Cortex of kidney (tissue), 1 donor: ENCODE measurements at places on chromosomes 2 and 18.

- no peak for DNase-seq
These were observed 298.8 kb downstream of the ZNF407 start for GRCh38 chr18:74896390-74896991.

GRCh38 chr2:78351208-78351607, 674.3 kb upstream of the REG3G start:
- DNase-seq, result no peak

DNA sequence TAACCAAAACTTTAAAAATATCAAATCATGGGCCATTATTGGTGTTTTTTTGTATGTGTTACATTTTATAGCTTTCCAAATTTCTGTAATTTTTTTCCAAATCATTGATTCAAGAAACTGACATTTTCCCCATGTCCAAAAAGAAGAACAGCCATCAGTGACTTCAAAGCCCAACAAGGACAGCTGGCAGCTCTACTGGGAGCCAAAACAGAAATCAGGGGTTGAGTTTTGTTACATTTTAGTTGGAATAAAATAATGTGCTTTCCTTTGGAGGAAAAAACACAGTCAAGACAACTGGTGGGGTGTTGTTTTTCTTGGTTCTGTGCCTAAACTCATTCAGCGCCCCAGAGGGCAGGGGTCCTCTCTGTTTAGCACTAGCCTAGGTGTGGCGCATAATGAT, 23.8 kb downstream of the AKAIN1 start:
- no peak for DNase-seq

DNA sequence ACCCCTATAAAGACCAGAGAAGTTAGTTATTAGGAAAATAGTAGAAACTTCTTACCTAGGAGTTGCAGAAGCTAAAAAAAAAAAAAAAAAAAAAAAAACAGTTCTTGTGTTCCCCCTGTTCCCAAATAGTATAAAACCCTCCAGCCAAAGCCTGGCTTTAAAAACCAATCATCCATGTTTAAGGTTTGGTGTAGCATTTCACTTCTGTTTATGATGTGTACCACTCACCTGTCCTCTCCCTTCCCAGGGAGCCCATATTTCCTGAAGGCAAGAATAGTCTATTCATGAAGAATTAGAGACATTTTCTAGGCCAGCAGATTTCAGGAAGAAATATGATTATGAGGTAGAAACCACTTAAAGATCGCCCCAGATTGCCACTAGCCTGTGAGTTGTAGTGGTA, 273.6 kb downstream of the SETBP1 start:
- no peak for DNase-seq

- DNase-seq, result no peak
These were observed 95.4 kb downstream of the GLI2 start for GRCh38 chr2:120831086-120831485.

GRCh38 chr2:239161711-239162140, 239.1 kb downstream of the HDAC4 start:
- DNase-seq, result no peak

GRCh38 chr2:60544954-60545560, 8.4 kb downstream of the BCL11A start:
- DNase-seq, result no peak

- DNase-seq, result no peak
These were observed 27.2 kb downstream of the ST6GAL2 start for GRCh38 chr2:106858810-106859209.

GRCh38 chr18:52394602-52395001, 54.6 kb downstream of the DCC start:
- DNase-seq, result no peak

DNA sequence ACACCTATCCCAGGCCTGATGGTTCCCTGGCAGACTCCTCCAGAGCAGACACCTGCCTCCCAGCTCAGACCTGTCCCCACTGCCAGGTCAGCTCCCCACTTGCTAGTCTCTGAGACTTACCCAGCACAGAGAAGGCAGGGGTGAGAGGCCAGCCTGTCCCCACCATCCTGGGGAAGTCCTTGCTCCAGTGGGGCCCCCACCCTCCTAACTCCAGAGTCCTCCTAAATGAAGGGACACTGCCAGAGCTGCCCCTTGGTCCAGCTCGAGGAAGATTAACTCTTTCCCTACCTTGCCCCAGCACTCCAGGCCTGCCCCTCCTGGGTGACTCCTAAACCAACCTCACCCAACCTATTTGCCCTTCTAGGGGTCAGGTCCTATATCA, 30.4 kb upstream of the TNS1 start:
- DNase-seq, result no peak

DNA sequence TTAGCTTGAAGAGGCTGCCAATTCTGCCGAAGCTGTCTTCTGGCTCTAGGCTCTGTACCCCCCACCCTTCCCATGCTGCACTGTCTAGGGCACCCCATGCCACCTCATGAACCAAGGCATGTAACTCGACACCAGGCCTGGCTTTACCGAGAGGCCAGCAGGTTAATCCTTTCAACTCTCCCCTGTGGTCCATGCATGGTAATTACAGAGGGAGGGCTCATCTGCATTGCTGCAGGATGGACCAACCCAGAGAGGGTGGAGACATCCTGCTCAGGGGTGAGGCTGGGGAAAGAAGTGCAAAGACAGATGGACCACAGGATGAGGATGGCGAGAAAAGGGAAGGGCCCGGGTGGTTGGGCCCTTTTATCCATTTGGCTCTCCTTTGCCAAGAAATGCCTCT, 65.8 kb downstream of the KCTD1 start:
- DNase-seq, result no peak
